Mucosa of descending colon (tissue), 3 donors: ENCODE measurements at places on chromosomes 12 and 14.
A peak's percentile ranks its signal among the peaks of the same experiment; 100 is the strongest.

GRCh38 chr12:111085096-111085495, 164.7 kb upstream of the MYL2 start:
- DNase-seq = no peak

GRCh38 chr14:93705513-93706156, 82.7 kb downstream of the PRIMA1 start:
- DNase-seq = no peak

DNA sequence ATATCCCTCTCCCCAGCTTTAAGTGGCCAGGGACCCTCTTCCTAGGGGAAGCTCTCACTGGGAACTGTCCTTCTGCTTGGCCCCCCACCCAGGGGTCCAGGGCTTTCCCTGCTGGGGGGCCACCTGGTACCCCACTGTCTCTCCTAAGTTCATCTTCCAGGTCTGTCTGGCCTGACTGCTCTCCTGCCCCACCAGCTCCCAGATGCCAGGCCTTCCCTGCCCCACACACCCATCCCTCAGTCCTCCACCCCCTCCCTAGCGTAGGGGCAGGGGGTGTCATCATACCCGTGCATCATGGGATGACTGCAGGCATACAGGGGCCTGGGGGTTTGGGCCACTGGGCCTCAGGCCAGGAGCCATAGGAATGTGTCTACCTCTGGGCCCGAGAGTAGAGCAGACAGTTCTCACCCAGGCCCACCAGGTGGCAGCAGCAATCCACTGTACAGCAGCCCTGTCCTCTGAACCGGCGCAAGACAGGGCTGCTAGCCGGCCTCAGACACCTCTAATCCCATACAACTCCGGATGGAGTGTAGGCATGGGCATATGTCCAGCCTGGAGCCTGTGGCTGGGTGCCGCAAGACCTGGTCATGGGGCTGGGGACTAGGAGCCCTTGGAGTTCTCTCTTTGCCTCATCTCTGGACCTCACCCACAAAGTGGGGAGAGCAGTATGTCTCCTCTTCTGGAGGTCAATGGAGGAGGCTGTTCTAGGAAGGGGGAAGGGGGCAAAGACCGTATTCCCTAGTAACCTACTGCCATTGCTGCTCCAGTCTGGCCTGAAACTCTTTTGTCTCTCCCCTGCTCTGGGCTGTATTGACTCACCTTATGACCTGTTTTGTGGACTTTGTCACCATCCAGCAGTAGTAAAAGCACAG, 10.0 kb upstream of the SMARCD1 start:
- peak; percentile 92 for DNase-seq

- DNase-seq = no peak
These were observed 19.4 kb downstream of the UTP20 start for GRCh38 chr12:101299346-101299745.

- no peak for DNase-seq
These were observed 76.4 kb upstream of the HOXC13 start for GRCh38 chr12:53862206-53862605.

GRCh38 chr14:78933948-78934524, 763.9 kb downstream of the NRXN3 start:
- no peak for DNase-seq

- DNase-seq = no peak
These were observed 141.3 kb upstream of the HIF1A start for GRCh38 chr14:61553730-61554641.

GRCh38 chr12:128606051-128606450, 217.7 kb downstream of the SLC15A4 start:
- no peak for DNase-seq

GRCh38 chr12:50090391-50090790, 5.2 kb downstream of the SMARCD1 start:
- DNase-seq = no peak

DNA sequence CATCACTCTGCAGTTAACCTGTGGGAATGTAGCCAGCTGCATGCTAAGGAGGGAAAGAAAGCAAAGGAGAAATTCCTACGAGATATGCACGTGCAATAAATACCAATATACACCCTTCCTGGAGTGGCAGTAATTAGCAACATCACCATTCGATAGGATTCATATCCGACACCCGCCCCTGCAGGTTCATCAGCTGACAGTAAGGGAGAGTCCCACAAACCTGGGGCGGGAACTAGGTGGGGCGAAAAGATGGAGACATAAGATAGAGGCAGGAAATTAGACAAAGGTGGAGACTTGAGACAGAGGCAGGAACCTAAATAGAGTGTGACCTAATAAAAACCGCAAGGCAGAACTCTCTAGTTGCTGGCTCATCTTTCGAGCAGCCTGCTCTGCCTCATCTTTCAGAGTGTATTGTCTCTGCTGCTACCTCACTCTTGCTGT, 51.6 kb downstream of the PLEKHG3 start:
- DNase-seq = peak; percentile 81

DNA sequence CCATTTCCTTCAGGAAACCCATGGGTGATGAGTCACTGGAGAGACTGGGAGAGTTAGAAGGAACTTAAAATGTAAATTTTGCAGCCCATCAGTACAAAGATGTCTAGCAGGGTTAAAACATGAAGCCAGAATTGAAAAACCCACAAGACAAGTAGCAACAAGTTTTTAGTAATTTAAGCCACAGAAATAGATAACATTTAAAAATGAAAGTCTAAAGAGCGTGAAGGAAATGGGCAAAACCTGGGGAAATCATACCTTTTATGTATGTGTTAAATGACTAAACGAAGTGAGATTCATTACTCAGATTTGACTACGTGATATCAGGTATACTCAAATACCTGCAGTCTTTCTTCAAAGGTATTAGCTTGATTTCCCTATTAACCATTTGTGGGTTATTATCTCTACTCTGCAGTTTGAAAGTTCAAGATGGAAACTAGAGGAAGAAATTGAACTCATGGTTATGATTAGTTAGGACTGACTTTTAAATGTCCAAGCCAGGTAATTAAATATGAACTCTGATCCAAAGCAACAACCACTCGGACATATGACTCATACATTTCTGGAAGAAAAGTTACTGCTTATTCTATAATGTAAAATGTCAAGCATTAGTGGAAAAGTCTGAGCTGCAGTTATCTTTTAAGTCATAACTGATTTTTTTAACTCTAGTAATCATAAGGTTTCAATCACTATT, 84.1 kb downstream of the ITPR2 start:
- no peak for DNase-seq

- no peak for DNase-seq
These were observed 38.2 kb downstream of the CACNA2D4 start for GRCh38 chr12:1880153-1880845.

GRCh38 chr12:67647181-67647798, 1.3 kb upstream of the DYRK2 start:
- peak; percentile 80 for DNase-seq

- no peak for DNase-seq
These were observed 572.7 kb downstream of the VRK1 start for GRCh38 chr14:97369901-97370300.
